ENCODE measurements at places on chromosomes 3 and 15.

GRCh38 chr3:187983484-187984124 lies 170.4 kb upstream of the LPP start:
- no peak for DNase-seq

GRCh38 chr15:55739641-55740040 lies 3.3 kb downstream of the PRTG start:
- no peak for DNase-seq

GRCh38 chr3:128554100-128554464 lies 61.1 kb upstream of the GATA2 start:
- no peak for DNase-seq

GRCh38 chr3:64223791-64224745 lies 1.2 kb downstream of the PRICKLE2 start:
- DNase-seq = no peak

DNA sequence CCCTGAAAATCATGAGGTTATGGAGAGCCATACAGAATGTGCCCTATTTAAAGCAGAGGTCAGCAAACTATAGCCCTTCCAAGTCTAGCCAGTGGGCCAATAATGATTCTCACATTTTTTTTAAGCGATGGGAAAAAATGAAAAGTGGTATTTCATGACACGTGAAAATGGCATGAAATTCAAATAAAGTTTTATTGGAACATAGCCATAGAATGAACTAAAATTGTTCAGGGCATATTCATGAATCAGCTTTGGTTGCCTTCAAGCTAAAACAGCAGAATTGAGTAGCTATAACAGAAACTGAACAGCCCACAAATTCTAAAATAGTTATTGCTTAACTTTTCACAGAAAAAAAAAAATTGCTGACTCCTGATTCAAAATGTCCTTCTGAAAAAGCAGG lies 104.5 kb downstream of the TFG start:
- DNase-seq = no peak

DNA sequence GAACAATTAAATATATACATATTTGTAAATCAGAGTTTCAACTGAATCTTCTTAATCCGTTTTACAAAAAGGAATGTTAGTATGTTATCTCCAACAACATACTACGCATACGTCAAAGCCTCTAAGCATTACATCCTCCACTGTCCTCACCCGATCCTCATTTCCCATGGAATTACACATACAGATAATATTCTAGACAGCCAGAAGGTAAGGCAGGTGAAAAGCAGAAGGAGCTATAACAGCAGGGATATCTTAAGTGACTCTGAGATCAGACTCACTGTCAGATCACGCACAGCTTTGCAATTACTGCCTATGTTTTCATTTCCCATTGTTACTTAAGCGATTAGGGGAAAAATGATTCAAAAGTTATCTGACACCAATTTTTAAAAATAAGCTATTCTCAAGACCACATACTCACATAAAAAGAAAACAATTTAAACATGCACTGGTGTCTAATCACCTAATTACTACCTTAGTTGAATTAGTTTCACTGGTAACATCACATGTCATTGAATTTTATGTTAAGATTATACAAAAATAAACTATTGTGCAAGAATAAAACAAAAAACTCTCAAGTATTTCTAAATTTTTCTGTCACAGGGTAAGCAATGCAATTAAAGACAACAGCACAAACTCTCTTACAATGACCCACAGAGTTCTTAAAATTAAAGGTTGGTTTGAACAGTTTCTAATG lies 92.8 kb downstream of the TBL1XR1 start:
- no peak for DNase-seq

GRCh38 chr3:13824521-13825310 lies 55.2 kb downstream of the WNT7A start:
- DNase-seq = no peak

- DNase-seq = no peak
Observed at GRCh38 chr3:191873736-191874135, 412.8 kb downstream of the PYDC2 start.

GRCh38 chr3:46695177-46695961 lies 1.9 kb upstream of the ALS2CL start:
- no peak for DNase-seq

DNA sequence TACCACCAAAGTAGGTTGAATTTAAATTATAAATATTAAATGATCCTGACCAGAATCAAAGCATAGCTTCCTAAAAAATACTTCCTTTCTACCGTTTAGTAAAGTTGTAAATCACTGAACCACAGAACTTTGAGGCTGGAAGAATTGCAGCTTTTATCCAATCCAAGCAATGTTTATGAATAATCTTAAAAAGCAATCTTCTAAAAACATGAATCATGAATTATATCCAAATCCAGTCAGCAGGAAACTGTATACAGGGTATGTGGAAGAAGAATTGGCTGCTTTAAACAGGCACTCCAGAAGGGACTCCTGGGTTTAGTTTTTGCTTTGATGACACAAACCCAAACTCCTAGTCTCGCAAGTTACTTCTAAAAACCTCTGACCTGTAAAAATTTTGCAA lies 30.2 kb downstream of the HEG1 start:
- DNase-seq = no peak

DNA sequence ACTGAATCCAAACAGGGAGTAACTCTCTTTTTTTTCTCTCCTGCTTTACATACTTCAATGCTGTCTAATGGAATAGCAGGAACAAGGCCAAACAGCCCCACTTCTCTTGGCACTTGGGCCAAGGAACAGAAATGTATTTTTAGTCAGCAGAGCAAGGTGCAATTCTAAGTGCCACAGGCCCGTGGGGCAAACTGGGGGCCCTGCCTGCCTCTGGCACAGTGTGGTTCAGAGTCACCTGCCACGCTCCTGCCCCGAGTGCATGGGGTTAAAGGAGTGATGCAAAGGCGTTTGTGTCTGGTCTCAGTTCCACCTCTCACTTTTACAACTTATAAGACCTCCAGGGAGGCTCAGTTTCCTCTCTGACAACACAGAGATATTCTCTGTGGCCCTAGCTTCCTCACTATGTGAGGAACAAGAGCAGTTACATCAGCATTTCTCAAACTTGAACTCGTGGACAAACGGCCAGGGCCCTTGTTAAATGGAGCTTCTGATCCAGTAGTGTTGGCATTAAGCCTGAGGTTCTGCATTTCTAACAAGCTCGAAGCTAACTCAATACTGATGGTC lies 51.3 kb downstream of the LRIG1 start:
- no peak for DNase-seq

Measured in LNCaP clone FGC (cell line).